ENCODE measurements at places on chromosomes 5 and 9. TPM values are rescaled to one million over a fixed set of nuclear protein-coding genes. Genes with fewer than 3 reads are reported as not detected.

GAS1 gene
- polyA plus RNA-seq, result 64.3 TPM

IL4 gene
- 0.59 TPM for polyA plus RNA-seq

SHC3 gene
- polyA plus RNA-seq, result 0.16 TPM

SLC34A1 gene
- 0.02 TPM for polyA plus RNA-seq

SLC36A2 gene
- 0.02 TPM for polyA plus RNA-seq

IGIP gene
- polyA plus RNA-seq, result 9.2 TPM

PGGT1B gene
- 6.0 TPM for polyA plus RNA-seq

ABCA2 gene
- polyA plus RNA-seq, result 37.3 TPM

ALDH1A1 gene
- polyA plus RNA-seq, result 29.1 TPM

EQTN gene
- polyA plus RNA-seq, result 0.21 TPM

Measured in thymus (tissue), 14 donors.